ENCODE measurements at places on chromosomes 4 and X.

DNA sequence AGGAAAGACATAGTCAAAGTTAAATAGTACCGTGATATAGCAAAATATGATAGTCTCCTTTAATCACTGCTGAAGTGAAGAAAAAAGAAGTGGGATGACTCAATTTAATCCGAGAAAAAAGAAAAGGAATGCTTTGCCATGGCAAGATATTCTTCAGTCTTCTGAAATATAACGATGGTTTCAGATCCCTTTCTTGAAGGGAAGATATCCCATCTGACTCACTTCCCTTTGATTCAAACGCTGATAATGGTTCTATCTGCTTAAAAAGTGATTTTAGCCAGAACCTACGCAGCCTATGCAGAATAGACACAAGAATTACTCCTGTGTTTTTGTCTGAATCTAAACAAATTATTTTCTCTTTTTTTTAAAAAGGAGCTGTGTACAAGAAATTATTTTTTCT, 68.1 kb upstream of the FTHL17 start:
- DNase-seq, result no peak

DNA sequence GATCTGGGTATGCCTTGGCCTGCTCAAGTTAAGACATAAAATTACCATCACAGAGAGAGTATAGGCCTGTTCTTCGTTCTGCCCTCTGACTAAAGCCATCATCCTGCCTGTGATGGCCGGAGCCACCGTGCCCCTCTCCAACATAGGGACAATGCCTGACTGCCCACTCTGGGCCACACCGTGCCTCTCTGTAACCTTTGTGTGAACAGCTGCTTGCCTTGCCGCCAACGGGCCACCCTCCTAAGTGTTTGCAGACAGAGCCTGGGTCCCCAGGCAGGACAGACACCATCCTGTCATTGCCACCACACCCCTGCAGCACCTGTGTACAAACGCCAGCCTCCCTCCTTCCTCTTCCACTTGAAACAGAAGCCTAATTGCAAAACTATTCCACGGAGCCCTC, 298.7 kb upstream of the TENM3 start:
- DNase-seq, result no peak

GRCh38 chr4:134754301-134755019, 552.9 kb upstream of the PABPC4L start:
- DNase-seq, result no peak

DNA sequence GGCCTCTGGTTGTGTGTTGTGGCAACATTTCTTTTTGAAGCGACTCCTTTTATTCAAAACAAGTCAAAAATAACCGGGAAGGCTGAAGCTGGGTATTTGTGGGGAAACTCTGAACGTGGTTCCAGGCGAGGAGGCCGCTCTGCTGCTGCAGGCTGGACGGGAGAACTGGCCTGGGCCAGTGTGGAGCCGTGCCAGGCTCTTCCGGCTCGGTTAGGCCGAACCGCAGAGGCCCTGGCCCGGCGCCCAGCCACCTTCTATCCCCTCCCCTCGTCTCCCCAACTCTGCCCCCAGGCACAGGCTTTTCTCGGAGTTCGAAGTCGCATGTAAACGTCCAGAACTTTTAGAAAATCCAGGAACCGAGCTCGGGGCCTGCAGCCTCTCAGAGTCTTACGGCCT, 2.4 kb upstream of the BCOR start:
- no peak for DNase-seq

DNA sequence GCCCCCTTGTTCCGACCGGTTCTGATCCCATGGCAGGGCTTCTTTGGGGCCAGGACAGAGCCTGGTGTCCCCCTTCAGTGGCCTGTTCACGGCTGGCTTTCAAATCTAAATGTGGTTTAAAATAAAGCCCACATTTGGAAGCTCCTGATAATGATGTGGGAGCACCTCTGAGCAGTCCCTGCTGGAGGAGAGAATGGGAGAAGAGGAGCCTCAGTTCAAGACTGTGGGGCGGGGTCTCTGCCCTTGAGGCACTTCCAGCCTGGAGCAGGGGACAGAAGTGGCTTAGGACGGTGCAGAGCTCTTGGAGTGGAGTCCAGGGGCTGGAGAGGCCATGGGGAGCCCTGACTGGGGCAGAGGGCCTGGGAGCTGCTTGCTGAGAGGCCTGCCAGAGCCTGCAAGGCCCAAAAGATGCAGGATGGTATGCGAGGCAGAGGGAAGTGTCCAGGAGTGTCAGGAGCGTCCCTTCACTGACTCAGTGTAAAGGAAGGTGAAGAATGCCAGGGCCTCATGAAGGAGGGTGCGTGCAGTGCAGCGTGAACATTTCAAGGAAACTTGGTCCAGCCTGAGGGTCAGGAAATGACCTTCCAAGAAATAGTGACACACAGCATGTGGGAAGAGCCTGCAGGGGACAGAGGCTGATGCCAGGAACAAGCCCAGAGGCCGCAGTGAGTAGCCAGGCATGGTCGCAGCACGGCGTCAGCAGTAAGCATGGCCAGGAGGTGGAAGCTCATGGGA, 21.1 kb upstream of the TADA2B start:
- DNase-seq, result no peak

- no peak for DNase-seq
These were observed 3.2 kb upstream of the KLHL34 start for GRCh38 chrX:21661316-21661715.

DNA sequence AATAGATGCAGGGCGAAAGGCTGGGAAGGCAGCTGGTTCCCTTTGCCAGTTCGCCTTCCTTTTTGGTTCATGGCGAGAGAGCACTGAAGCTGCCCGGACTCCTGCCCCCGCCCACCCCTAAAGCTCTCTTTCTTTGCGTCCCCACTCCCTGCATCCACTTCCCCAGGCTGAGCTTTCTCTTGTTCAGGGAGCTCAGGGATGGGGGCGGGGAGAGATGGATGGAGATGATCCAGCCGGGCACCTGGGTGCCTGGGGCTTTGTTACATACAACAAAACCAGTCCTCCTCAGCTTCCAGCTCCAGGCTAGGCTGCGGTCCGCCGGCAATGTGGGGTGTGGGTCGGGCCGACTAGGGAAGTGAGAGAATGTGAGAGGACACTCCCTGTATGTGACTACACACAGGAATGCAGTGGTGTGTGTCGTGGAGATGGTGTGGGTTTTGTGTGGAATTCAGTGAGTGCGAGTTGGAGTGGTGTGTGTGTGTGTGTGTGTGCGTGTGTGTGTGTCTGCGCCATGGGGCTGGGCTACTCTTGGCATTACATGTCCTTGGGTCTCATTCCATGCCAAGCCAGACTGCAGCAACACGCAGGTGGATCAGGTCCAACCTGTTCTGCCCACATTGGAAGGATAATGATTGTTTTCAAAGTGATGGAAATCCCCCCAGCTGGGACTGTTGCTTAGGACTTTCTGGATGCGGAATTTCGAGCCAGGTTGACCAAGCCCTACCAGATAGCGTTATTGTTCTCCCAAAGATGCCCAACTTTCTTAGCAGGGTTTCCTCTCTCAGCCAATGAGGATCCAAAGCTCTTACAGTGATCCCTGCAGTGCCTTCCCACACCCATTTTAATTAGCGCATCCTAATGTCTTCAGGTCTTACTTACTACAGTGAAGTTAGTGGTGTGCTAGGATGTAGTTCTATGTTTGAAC, 149.4 kb upstream of the CHRDL1 start:
- DNase-seq, result no peak
